NAMALWA (cell line): ENCODE measurements at places on chromosomes 16 and 17.

DNA sequence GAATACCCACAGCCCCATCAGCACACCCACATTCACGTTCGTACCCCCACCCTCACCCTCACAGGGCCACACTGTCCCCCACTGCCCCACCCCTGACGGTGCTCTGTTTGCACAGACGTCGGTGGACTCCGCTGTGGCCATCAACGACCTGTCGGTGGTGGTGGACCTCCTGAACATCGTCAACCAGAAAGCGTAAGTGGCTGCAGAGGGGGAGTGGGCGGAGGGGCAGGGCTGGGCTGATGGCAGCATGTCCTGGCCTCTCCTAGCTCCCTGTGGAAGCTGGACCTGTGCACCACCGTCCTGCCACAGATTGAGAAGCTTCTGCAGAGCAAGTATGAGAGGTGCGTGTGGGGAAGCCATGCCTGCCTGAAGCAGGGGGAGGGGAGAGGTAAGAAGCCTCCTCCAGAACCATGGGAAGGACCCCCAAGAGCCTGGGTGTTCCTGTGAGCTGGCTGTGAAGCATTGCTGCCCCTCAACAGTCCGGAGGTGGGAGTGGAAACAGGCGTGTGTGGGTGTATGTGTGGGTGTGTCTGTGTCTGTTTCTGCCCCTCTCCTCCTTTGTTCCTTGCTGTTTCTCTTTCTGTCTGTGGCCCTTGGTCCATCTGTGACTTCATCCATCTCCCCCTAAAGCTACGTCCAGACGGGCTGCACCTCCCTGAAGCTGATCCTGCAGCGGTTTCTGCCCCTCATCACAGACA is 20.3 kb downstream of the KATNB1 start:
- no peak for DNase-seq

GRCh38 chr16:48157794-48158193 is 2.0 kb upstream of the ABCC12 start:
- no peak for DNase-seq

GRCh38 chr17:32970281-32970680 is 21.4 kb upstream of the SPACA3 start:
- no peak for DNase-seq

DNA sequence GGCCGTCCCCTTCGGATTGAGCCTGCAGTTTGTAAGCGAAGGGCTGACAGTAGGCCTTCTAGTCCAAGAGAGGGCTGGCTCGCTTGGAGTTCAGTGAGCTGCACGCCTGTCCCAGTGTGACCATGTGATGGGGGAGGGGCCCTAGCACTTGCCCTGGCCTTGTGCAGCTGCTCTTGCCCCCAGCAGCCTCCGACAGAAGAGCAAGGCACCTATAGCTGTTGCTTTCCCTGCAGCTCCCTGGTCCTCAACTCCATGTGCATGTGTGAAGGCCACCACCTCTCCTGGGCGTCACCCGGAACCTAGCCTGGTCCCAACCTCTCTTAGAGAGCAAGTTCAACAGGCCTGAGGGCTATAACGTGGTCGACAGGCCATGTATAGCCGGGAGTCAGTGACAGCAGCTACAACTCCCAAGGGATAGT is 5.6 kb downstream of the SPHK1 start:
- DNase-seq: no peak

DNA sequence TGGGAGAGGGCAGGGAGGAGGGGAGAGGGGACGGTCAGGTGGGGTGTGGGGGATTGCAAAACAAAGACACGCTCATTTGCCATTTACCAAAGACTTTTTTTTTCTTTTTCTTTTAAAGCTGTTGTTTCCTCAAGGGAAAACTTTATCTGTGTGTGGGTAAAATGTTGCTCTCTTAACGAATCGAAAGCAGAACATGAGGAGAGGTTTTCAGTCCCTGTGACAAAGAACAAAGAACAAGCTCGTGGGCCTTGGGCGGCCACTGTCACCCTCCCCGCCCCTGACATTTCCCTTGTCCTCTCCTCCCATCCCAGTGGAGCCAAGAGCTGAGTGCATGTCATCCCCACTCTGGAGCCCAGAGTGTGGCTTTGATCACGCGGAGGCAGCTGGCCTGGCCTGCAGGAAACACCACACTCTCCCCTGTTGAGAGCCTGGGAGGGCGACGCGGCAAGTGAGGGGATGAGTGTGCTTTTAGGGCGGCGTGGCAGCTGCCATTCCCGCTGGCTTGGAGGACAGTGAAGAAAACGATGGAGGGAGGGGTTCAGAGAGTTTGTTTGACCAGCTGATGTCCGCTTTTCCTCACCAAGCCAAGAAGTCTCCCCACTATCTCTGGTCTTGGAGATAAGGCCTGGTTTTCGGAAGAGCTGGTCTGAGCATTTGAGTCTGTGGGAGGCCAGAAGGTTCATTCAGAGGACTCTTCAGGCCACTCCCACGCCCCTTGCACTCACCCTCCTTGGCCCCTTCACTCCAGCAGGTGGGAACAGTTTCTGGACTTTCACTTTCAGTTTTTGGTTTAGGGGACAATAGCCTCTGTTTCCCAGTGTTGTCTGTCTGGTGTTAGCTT is 11.4 kb downstream of the CCR7 start:
- DNase-seq: no peak

- DNase-seq: peak; percentile 20
Measured at GRCh38 chr16:75011634-75012307, 12.9 kb downstream of the ZNRF1 start.

- no peak for DNase-seq
Measured at GRCh38 chr17:28128779-28129178, 86.3 kb downstream of the NLK start.

DNA sequence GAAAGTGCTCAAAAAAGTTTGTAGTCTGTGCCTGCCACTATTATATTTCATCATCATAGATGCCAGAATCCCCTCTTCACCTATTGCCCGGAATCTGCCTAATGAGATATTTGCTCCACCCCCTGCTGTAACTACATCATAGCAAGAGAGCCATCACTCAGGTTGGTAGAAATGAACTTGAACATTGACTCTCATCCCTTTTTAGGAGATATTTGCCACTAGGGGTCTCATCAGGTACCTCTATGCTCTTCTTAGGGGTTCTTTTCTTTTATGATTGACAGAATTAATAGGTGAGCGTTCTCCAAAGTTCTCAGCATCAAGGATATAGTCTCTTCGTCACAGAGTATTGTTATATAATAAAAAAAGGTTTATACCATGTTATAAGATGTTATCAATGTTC is 20.0 kb downstream of the ANKS4B start:
- peak; percentile 34 for DNase-seq

DNA sequence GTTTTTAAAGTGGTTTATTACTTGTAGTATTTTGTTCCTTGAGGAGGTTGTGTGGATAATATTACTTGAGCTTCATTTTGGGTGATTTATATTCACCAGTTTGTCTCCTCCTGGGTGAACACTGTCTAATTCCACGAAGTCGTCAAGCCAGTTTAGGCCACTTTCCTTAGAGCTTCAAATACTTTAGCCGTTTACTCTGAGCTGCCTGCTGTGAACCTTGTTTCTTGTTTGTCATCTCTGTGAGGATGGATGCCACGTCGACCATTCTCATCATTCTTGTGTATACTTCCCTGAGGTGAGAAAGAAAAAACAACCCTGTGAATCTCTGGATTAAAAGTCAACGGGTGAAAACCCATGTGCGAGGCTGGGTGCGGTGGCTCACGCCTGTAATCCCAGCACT is 9.0 kb downstream of the KRT24 start:
- DNase-seq: no peak

DNA sequence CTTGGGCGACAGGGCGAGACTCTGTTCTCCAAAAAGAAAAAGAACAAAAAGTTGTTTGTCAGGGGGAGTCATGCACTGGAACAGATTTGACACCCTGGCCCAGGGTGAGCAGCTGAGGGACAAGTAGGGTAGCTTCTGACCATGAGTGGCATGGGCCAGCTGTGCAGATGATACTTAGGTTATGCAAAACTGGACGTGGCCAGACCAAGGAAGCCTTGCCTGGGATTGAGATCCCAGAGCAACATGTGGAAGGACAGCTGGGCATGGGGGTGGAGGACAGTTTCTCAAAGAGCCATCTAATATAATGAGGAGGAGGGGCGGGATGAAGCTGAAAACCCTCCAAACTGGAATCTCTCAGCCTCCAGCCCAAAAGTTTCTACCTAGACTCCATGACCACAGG is 19.6 kb upstream of the SLC35B1 start:
- no peak for DNase-seq

DNA sequence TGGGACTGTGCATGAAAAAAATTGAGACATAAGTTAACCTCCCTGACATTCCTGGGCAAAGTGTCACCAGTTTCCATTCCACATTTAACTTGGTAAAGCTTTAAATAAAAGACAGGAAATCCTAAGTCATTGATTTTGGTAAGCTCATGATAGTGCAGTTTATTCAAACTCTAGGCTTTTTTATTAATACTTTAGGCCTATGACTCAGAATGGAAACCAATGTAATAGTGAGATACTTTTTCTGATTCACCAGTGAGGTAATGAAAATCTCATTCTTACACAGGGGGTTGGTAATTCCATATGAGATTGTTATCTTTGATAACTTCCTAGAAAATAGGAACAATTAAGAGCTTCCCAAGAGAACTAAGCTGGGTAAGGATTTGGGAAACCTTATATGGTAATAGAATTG is 91.1 kb downstream of the NLK start:
- DNase-seq: no peak

DNA sequence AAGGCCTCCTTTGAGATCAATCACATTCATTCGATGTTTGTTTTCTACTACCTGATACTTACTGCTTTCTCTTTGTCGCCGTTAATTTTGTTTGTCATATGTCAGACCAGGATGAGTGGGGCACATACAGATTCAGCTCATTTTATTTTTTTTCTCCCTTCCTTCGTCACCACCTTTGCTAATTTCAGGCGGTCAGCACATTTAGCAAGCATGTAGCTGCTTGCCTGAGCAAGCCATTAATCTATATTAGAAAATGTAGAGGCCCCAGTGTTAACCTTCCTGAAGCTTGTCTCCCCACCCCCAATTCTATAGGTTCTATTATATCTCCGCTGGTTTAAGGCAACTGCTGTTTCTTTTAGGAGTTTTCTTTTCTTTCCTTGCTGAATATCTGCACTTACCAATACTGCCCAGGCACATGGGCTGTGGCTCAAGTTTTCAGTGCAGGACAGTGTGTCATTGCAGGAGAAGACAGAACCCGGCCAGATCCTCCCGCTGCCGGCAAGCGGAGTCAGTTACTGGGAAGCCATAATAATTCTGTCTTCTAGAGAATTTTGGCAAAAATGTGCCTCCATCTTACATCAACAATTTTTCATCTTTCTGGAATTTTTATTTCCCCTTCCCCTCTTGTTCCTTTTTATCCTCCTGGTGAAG is 714.3 kb downstream of the WWOX start:
- no peak for DNase-seq

DNA sequence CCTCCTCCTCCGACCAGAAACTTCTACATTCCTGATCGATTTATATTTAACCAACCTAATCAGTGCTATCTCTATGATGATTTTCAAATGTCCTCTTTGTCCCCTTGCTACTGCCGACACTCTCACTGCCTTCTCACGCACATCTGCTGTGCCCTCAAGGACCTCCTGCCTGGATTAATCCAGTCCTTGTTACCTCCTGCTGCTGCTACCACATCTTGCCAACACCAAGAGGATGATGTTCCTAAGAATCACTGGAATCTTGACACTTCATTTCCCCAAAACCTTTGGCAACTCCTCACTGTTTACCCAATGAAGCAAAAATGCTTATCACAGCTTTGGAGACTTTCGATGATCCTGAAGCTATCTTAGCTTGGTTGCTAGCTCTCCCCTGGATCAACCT is 287.3 kb upstream of the AXIN2 start:
- DNase-seq: no peak

DNA sequence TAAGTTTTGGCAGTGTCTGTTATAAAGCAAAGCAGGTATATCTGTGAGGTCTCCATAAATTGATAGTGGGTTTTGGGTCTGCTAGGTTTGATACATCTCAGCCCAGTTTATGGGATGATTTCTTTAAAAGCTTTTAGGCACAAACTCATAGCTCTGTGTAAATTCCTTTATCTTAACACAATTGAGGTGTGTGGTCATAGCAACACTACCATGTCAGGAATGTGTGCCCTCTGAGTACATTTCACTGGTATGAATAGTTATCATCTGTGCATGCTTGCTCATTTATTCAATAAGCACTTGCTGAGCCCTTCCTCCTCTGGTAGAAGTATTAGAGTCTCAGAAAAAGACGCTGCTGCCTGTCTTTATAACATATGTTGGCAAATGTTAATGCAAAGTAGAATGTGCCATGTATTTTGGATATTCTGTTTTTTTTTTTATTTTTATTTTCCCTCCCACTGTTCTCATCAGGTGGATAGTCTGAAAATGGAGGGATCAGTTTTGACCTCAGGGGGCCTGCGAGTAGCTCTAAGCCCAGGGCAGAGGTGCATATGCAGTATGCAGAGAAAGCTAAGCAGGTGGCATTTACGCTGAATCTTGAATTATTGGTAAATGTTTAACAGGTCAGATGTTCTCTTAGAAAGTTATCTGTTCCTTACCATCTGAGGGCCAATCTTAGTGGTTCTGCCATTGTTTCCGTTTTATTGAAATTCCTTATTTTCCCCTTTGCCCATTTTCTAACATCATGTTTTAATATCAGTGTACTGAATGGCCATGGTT is 90.7 kb downstream of the WNT3 start:
- no peak for DNase-seq

DNA sequence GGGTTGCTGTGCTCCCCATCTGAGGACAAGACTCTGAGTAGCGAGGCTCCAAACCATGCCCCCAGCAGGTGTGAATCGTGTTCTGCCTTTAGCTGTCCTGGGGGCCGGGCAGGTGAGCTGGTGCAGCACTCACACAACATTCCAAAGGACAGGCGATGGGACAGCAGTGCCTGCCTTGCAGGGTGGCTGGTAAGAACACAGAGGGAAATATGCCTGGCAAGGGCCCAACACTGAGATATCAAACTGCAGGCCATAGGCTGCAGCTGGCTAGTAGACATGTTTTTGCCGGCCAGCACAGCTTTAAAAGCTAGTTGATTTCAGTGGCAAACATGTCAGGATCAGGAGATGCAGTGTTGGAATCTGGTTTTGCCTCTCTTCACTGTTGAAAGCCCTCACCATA is 23.6 kb downstream of the CLEC16A start:
- DNase-seq: no peak

DNA sequence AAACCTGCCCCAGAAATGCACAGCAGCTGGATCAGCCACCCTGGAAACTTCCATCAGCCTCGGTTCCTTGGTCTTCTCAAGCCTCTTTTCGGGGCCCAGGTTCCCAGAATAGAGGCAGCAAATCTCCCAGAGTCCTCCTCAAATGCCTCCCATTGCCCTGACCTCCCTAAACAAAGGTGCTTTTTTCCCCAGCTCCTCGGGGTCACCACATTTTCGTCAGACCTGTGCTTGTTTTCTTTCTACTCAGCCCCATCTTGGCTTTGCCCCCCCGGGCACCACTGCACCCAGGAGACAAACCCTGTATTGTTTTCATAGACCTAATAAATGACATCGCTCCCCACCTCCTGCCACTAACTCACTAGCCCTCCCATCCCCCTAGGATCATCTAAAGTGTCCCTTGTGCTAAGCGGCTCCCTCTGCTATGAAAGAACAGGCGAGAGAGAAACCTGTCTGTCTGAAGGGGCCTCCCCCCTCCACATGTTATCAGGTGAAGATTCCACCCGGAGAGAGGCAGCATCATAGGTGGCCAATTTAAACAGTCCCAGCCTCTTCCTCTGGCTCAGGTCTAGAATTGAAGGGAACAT is 451.1 kb downstream of the SOX9 start:
- DNase-seq: no peak
